Testis (tissue), 5 donors: ENCODE measurements at places on chromosomes 2 and 18.

DNA sequence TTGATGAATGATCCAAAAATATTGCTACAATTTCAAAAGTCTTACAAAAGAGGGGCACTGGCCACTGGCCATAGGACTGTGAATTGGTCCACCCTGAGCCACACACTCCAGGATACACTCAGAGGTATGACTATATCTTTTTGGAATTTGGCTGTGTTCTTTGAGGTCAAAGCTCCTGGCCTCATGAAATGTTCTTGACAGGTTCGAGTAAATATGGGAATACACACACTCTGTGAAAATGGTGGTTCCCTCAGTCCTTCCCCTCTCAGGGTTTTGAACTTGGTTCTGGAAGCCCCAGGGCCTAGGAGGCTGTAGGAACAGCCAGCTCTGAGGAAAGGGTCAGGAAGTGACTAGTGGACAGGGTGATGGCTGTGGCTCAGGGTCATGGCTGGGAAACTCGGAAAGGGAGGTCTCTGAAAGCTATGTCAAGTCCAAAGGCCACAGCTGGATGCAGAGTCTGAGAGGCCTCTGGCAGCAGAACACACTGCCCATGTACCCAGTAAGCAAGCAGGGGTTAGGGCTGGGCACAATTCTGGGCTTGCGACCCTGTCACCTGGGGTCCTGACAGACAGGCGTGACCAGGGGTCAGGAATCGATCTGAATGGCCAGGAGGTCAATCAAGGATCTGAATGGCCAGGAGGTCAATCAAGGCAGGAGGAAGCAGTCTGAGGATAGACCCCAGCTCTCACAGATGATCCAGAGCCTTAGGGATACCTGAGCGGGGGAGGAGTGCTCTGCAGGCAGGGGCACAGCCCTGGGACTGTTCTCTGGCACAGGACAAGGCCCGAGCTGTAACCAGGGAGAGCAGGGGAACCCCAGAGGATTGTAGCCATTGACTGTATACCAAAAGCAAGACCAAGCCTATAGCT lies 223.4 kb upstream of the SMAD2 start:
- no peak overlapping the region for H3K4me3 ChIP-seq
- H3K4me1 ChIP-seq = no peaks in the 10 kb centered on the region
- no peaks in the 10 kb centered on the region for H3K27me3 ChIP-seq
- peak; percentile 10 for DNase-seq

DNA sequence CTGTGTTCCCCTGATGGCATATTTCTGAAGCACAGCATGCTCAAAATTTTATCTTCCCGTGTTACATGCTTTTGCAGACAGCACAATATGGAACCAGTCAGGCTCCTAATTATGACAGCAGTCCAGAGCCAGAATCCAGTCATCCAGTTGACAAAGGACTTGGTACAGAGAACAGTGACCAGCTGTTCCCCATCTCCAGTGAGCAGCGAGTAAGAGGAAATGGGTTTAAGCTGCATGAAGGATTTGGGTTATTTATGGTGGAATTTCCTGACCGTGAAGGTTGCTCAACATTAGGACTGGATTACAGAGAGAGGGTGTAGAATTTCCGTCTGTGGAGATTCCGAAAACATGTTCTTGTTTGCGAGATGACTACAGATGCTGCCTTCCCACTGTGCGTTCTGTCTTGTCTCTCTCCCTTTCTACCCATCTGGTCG lies 24.4 kb downstream of the SGPP2 start:
- H3K4me1 ChIP-seq = no peaks in the 10 kb centered on the region
- no peaks in the 10 kb centered on the region for H3K27me3 ChIP-seq
- H3K4me3 ChIP-seq = no peak overlapping the region

DNA sequence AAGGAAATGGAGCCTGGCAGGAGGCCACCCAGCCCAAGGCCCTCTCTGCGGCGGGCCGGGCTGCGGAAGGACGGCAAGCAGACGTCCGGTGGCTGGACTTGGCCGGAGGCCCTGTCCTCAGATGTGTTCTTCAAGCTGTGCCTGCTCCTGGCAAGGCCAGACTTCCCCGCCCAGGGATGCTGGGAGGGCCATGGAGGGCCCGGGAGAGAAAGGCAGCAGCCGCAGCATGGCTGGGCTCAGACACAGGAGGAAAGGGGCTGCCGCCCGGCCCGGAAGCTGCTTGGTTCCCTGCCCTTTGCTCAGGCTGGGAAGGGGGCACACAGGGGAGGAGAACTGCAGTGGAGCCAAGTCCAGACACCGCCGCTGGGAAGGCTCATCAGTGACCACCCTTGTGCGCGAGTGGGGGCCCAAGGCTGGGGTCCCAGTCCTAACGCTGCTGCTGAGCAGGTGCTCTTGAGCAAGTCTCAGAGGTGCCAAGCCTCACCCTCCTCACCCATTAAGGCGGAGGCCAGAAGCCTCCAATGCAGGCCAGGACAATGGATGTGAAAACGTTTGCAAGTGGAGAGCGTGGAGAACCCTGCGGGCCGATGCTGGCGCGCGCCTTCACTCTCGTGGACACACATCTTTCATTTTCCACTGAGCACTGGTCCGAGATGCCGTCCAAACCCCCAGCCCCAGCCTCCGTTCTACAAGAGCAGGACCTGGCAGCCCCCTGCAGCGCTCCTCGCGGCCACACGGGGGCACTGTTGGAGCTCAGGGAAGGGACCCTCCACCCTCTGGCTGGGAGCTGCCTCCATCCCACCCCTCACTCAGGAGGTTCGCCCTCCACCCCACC lies 7.9 kb downstream of the CROCC2 start:
- H3K4me1 ChIP-seq = peaks cover 25% of the 10 kb centered on the region
- H3K4me3 ChIP-seq = no peak overlapping the region
- DNase-seq = peak; percentile 82
- no peak overlapping the region for H3K27ac ChIP-seq
- H3K36me3 ChIP-seq = no peaks in the 10 kb centered on the region

DNA sequence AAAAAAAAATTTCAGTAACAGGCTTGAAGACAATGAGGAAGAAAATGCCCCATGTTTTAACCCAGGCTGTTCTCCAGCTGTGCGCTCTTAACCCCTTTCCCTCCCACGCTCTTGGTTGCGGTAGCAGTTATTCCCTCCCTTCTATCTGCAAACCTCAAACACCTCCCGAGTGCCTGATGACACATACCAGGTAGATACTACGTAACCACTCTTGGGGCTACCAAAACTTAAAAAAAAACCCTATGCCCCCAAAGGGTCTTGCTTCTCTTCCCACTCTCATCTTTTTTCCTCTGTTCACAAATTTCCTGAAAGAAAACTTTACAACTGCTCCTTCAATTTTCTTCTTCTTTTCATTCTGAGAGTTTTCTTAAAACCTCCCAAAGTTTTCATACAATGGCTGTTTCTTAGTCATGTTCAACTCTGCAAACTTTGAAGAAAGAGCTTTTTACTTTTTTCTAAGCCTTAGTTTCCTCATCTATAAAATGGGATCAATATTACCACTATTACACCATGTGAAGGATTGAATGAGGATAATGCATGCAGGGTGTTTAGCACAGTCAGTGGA lies 4.9 kb upstream of the DRC1 start:
- H3K4me3 ChIP-seq = no peak overlapping the region
- DNase-seq = no peak
- H3K4me1 ChIP-seq = peaks cover 13% of the 10 kb centered on the region
- no peak overlapping the region for H3K27ac ChIP-seq
- H3K27me3 ChIP-seq = no peaks in the 10 kb centered on the region
- no peaks in the 10 kb centered on the region for H3K36me3 ChIP-seq

DNA sequence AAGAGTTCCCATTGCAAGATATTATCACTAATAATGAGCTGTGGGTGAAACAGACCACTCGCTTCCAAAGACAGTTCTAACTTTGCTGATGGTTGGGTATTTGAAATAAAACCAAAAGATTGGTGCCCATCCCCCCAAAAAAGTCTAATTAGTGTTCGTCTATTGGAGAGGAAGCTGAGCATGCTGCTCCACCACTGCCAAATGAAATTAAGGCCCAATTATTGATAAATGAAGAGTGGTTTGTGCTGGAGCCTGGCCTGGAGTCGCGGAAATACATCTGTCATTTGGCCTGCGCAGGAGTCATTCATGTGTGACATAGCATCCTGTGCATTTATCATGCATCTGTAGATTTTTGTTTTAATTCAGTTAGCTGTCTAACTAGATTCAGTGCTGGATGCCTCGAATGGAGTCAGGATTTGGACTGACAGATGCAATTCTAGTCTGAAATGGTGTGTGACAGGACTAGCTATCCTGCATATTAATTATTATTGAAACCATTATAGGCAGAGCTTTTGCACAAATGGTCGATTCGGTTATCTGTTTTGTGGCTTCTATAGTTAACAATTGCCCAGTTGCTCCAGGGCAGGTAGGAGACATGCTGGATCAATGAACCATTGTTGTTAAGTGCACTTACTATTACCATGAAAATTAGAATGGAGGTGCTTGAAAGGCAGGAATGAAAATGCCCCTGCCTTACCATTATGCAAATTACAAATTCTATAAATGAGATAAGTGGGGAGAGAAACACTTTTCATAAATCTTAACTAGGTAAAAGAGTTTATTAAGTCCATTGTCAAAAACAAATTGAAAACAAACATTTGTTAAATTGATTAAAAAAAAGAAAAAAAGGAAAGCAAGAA lies 450.4 kb upstream of the TCF4 start:
- H3K27me3 ChIP-seq = no peaks in the 10 kb centered on the region
- H3K36me3 ChIP-seq = no peaks in the 10 kb centered on the region
- H3K4me3 ChIP-seq = no peak overlapping the region

- peaks cover 7% of the 10 kb centered on the region for H3K4me1 ChIP-seq
- no peak overlapping the region for H3K27ac ChIP-seq
- no peaks in the 10 kb centered on the region for H3K27me3 ChIP-seq
- DNase-seq = no peak
- H3K4me3 ChIP-seq = no peak overlapping the region
- H3K36me3 ChIP-seq = no peaks in the 10 kb centered on the region
Observed at GRCh38 chr2:101516823-101517690, 42.1 kb upstream of the RFX8 start.
